LNCaP clone FGC (cell line): ENCODE measurements at places on chromosomes 7 and 10.

GRCh38 chr10:34707656-34708055, 107.4 kb downstream of the PARD3 start:
- no peak for DNase-seq

- no peak for DNase-seq
Measured at GRCh38 chr7:77338260-77338659, 77.9 kb downstream of the GSAP start.

- DNase-seq, result no peak
Measured at GRCh38 chr10:75553550-75553949, 122.1 kb downstream of the LRMDA start.

GRCh38 chr7:145644426-145645134, 472.0 kb upstream of the CNTNAP2 start:
- no peak for DNase-seq

GRCh38 chr10:128614016-128614605, 487.9 kb upstream of the MKI67 start:
- no peak for DNase-seq

GRCh38 chr7:134302120-134302519, 14.6 kb downstream of the SLC35B4 start:
- DNase-seq, result no peak
